ENCODE measurements at places on chromosomes 4 and X.

- DNase-seq: no peak
These were observed 142.8 kb downstream of the MOSPD2 start for GRCh38 chrX:15016051-15016450.

GRCh38 chrX:1378306-1378759 is 13.6 kb downstream of the SLC25A6 start:
- DNase-seq: no peak

DNA sequence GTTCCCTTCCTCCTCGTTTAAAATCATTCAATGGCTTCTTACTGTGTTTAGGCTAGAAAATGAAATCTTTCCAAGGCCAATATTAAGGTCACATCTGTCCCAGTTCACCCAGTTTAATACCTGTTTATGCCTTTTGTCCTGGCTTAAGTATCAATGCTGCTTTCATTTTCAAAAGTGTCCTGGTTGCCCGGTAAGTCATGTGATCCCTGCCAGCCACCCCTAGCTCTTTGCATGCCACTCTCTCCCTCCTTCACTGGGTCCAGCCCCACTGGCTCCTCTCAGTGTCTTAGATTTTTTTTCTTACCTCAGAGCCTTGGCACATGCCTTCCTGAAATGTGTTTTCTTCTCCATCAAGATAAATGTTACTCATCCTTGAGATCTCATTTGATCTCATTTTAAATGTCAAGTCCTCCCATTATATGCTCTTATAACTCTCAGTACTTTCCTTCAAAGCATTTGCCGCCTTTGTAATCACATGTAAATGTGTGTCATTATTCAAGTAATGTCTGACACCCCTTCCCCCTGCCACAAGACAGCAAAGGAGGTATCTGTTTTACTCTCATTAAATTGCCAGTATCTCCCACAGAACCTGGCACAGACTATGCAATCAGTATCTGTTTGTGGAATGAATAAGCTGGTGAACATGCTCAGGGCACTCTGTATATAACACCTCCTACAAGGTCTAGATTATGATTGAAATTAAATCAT is 472.5 kb upstream of the RPS6KA3 start:
- no peak for DNase-seq

GRCh38 chrX:11419102-11419501 is 125.9 kb downstream of the AMELX start:
- no peak for DNase-seq

- no peak for DNase-seq
These were observed 616.1 kb upstream of the CPEB2 start for GRCh38 chr4:14386196-14386595.

- DNase-seq: peak; percentile 23
These were observed 29.2 kb downstream of the HTT-AS start for GRCh38 chr4:3044870-3045819.

DNA sequence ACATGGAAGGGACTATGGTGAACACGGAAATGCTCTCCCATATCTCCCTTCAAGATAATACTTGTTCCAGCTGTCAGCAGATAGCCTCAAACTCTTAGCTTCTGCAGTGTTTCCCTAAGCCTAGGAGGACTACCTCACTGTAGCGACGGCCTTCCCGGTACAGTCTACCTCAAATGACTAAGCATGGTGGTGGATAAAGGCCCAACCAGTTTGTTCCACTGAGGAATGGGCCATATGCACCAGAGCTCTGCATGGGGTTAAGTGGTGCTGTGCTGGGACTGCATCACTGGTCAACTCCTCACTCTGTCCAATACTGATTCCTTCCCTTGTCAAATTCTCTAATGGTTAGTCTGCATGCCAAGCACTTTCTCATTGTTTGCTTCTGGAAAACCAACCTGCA is 119.6 kb upstream of the GNPDA2 start:
- no peak for DNase-seq

Data from stimulated activated CD8-positive, alpha-beta memory T cell treated with anti-CD3 and anti-CD28 coated beads, Interleukin-2, amount 100 ng/mL, for 48 hours (primary cell).